Activated T-cell treated with anti-CD3 and anti-CD28 coated beads, Interleukin-2, amount 50 U/mL, for 48 hours (primary cell): ENCODE measurements at places on chromosomes 4 and X.

DNA sequence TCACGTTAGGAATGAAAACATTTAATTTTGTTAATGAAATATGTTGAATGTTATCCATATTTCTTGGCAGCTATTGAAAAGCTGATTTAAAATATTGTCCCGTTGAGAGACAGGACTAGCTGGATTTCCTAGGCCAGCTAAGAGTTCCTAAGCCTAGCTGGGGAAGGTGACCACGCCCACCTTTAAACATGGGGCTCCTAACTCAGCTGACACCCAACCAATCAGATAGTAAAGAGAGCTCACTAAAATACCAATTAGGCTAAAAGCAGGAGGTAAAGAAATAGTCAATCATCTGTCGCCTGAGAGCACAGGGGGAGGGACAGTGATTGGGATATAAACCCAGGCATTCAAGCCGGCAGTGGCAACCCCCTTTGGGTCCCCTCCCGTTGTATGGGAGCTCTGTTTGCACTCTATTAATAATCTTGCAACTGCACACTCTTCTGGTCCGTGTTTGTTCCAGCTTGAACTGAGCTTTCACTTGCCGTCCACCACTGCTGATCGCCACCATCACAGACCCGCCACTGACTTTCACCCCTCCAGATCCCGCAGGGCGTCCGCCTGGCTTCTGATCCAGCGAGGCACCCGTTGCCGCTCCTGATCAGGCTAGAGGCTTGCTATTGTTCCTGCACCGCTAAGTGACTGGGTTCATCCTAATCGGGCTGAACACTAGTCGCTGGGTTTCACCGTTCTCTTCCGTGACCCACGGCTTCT is 308.9 kb downstream of the GLUD2 start:
- DNase-seq, result no peak

- DNase-seq, result no peak
These were observed 68.4 kb upstream of the RELL1 start for GRCh38 chr4:37754410-37755185.

DNA sequence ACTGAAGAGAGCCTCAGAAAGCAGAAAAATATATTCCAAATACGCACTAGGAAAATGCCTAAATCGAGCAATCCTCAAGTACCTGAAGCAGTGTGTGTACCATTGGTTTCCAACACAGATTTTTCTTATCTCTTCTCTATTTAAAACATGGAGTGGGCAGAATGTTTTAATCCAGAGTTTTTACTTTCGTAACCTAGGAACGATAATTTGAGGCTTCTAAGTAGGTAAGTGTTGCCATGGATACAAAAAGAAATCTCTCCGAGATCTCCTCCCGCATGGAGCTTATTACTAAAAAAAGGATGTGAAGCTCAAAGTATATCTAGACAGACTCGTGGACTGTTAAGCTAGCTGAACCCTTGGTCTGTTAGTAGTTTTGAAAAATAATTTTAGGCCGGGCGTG is 23.0 kb upstream of the OTUD4 start:
- no peak for DNase-seq

DNA sequence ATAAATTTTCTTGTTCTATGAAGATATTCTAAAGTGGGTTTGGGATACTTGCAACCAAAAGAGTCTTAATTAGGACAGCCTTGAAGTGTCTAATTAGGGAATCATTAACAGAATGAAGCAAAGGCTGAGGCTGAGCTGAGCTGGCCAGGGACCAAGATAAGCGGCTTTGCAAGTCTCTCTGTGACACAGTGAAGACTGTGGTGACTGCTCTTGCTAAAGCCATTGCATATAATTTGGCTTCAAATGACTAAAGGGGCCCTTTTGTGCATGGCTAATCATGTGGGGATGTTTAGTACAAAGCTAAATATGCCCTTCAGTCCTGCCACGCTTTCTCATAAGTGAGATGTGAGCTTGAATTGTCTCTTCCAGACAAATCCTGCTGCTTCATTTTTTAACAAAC is 31.2 kb upstream of the GYPA start:
- no peak for DNase-seq

- DNase-seq, result no peak
These were observed 62.4 kb upstream of the BMPR1B start for GRCh38 chr4:94695384-94695783.

DNA sequence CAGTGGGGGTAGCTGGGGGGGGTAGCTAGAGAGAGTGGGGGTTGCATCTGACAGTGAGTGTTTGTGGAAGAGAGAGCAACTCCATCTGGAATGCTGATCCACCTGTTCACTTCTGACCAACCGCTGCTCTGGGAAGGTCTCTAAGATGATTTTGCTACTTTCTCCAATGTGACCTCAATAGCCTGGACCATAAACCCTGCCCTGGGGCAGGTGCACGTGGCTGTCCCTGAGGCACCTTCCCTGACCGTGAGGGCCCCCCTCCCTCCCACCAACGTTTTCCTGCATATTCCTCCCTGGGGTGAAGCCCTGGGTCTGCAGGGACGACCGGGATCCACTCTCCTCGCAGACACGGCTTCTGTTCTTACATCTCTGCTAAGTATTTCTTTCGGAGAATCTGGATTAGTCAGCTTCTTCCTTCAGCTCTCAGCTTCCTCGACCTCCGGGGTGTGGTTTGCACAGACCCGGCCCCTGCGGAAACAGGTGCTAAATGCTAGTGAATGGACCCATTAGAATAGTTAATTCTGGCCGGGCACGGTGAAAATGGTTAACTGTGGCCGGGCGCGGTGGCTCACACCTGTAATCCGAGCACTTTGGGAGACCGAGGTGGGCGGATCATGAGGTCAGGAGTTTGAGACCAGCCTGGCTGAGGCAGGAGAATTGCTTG is 21.4 kb upstream of the PLCXD1 start:
- DNase-seq, result no peak

- DNase-seq, result no peak
These were observed 291.0 kb upstream of the STS start for GRCh38 chrX:6856471-6856870.

DNA sequence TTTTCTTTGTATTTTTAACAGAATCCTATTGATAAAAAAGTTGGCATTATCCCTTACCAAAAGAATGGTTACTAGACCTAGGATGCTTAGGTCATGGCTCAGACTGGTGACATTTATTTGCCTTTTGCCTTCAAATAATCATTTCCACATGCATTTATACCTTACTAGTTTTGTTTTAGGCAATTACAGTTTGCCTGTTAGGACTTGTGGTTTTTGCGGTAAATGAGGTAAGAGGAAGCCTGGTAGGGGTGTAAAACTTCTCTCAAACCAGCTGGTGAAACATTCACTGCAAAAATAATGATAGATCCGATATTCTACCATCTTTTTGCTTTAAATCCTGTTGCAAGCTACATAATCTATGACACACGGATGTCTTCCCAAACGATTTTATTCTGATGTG is 12.1 kb downstream of the LAMP2 start:
- DNase-seq, result no peak

DNA sequence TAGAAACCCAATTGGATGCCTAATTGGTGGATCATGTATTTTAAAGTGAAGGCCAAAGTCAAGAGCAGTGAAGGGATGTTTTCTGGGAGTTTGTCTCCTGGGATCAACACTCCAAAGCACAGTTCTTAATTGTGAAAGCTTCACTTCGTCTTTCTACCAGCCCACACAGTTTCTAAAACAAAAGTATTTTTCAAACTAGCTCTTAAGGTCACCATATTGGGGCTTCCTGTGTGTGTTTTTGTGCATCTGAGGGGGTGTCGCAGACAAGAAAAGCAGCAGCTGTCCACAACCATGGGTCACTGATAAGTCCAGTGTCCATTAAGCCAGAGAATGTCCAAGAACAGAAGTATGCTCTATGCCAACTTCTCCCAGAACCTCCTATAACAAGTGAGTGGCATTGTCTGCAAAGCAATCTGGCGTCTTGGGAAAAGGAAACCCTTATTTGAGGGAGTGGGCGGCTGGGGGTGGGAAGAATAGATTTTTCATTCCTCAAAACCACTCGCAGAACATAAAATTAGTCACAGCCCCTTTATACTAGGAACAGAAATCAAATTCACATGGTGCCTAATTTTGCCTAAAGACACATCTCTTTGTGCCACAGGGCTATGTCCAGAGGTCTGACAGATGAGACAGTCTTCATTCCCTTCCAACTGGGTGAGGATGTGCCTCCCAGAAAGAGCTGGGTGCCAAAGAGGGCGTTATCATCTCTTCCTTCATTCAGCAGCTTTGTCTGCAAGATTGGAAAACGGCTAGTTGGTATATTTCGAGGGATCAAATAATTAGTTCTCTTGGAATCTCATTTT is 610.4 kb downstream of the BCOR start:
- DNase-seq, result no peak

DNA sequence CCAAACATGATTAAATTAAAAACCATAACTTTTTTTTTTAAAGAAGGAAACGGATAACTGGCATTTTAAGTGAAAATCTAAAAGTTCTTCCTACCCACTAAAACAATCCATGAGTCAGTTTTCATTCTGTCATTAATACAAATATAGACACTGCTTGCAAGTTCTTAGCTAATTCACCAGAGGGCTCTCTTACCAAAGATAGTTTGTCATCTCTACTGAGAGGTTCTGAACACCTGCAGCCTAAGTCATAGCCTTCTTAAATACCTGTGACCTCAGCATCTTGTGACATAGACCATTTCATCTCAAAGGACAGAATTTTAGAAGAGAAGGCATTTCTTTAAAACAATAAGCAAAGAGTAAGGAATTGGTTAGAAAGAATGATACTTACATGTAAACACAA is 65.3 kb upstream of the FAM120C start:
- no peak for DNase-seq

- peak; percentile 40 for DNase-seq
These were observed 42.9 kb upstream of the INTS6L start for GRCh38 chrX:135477576-135477975.

GRCh38 chr4:165440415-165441158 is 61.8 kb downstream of the CPE start:
- no peak for DNase-seq

GRCh38 chr4:183485411-183486160 is 19.3 kb upstream of the ING2 start:
- DNase-seq, result no peak

- DNase-seq, result peak; percentile 35
These were observed 47.7 kb downstream of the PRPS1 start for GRCh38 chrX:107675823-107676555.
